ENCODE measurements at places on chromosomes 7 and 10.

GRCh38 chr10:31315453-31315852, 3.6 kb upstream of the ZEB1 start:
- DNase-seq = no peak

- DNase-seq = no peak
These were observed 27.5 kb upstream of the BTBD16 start for GRCh38 chr10:122243550-122243949.

GRCh38 chr7:129512192-129512591, 9.9 kb downstream of the SMKR1 start:
- DNase-seq = no peak

GRCh38 chr10:86300931-86301830, 65.4 kb downstream of the GRID1 start:
- no peak for DNase-seq

- DNase-seq = no peak
These were observed 226.4 kb downstream of the AGMO start for GRCh38 chr7:15335390-15335789.

- no peak for DNase-seq
These were observed 139.6 kb upstream of the UNC5B start for GRCh38 chr10:71072823-71073210.

- DNase-seq = no peak
These were observed 30.5 kb downstream of the ACTA2 start for GRCh38 chr10:88922041-88922440.

DNA sequence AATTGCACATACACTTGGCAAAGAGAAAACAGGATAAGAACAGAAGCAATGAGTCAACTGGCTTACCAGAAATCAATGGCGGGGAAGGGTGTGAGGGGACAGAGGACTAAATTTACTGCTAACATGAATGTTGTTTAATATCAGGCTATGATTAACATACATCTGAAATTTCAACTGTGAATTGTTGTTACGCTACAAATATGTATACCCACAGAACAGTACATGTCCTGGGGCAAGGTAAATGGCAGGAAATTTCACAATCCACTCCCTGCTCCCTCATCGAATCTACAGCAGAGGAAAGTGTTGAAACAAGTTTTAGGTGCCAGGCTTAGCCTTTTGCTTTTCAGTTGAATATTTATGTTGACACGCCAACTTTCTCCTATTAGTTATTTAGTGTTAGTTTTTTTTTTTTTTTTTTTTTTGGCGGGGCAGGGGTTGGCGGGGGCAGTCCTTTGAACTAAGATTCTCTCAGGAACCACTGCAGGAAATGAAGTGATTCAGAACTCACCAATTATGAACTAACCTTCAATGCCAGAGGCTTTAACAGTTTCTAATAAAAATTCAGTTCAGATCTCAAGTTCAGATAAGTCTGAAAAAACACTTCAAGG, 99.0 kb downstream of the UBE2H start:
- no peak for DNase-seq

DNA sequence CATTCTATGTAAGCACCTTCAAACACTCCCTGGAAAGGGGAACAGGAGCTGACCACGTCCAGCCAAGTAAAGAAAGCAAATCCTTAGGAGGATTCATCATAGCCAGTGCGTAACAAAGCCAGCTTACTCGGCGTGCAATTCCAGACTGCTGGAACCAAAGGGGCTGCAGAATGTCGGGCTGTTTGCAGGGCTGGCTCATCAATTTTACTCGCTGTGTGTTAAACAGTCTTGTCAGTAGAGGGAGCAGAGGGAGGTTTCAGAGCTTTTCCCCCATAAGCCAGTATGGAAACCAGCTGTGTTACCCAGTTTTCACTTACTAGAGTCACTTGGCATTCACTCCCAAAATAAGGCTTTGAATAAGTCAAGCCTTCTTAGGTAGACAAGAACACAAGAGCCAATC, 127.1 kb downstream of the KMT2E start:
- no peak for DNase-seq

GRCh38 chr10:71608819-71609768, 110.5 kb downstream of the C10orf105 start:
- no peak for DNase-seq

All from stimulated activated CD4-positive, alpha-beta T cell treated with anti-CD3 and anti-CD28 coated beads, Interleukin-15, amount 100 ng/mL, for 1 hour (primary cell).